ENCODE measurements at places on chromosomes 7 and 10.

DNA sequence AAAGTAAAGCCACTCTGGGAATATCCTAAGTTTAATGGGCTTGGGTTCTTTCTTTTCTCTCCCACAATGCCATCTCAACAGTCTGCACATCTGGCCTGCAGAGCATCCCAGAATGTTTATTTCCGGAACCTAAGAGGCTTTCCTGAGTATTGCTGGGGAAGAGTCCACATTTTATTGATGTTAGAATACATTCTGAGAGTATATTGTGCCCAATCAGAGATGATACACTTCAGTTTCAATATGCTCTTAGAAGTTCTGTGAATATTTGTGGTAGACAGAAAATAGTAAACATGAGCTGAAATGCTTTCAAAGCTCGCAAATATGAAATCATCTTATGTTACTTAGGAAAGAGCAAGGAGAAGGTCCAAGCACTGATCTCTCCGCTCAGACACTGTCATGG, 200.6 kb downstream of the TWIST1 start:
- DNase-seq: no peak

DNA sequence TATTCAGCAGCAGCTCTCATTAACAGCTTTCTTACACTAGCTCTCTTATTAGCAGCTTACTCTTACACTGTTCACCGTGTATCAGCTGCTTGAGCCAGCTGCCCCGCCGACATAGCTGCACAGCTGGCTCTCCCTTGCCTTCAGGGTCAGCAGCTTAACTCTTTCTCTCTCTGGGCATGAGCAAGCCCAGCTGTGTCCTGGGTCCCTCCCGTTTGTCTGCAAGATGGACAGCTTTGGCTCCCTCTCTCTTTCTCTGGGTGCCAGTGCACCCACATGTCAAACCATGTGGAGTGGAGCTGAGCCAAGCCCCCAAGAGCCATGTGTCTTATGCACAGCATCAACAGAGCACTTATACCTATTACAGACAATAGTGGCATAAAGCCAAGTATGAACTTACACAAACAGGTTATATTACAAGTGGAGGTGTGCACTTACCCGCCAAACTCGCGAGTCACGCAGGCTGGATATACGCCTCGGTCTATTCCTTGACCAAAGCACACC, 35.7 kb upstream of the MTPAP start:
- DNase-seq: no peak

DNA sequence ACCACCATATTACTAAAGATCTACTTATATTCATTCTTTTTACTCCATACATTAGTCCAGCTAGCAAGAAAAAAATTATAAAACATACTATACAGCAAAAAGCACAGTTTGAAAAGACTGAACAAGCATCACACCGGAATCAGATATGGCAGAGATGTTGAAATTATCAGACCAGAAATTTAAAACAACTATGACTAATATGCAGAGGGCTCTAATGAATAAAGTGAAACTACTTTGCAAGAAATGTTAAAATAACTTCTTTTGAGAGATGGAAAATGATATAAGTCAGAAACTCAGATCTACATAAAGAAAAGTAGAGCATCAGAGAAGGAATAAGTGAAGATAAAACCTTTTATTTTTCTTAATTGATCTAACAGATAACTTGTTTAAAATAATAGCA, 50.9 kb downstream of the SGCE start:
- DNase-seq: no peak

- no peak for DNase-seq
Observed at GRCh38 chr7:109282726-109283125, 713.1 kb downstream of the DNAJB9 start.

- DNase-seq: no peak
Observed at GRCh38 chr7:92366730-92367129, 80.6 kb upstream of the GATAD1 start.
